Temporal lobe (tissue), 4 donors: ENCODE measurements at places on chromosomes 7 and 10. TPM values are rescaled to one million over a fixed set of nuclear protein-coding genes. Genes with fewer than 3 reads are reported as not detected.

The GDF2 gene
- total RNA-seq: not detected

The CROT gene
- total RNA-seq: 15.5 TPM

The POLR3A gene
- 39.6 TPM for total RNA-seq

The KCNMA1 gene
- 49.2 TPM for total RNA-seq

The TRIM50 gene
- total RNA-seq: not detected

The SNCG gene
- total RNA-seq: 0.98 TPM

The TMEM273 gene
- 1.2 TPM for total RNA-seq

The VAX1 gene
- total RNA-seq: 1.7 TPM

The LRRD1 gene
- 0.74 TPM for total RNA-seq
